ENCODE measurements at places on chromosomes 11 and 22. TPM values are rescaled to one million over a fixed set of nuclear protein-coding genes. Genes with fewer than 3 reads are reported as not detected.

The NPTXR gene
- total RNA-seq = 0.34 TPM

The ANKK1 gene
- total RNA-seq = not detected

The RRM1 gene
- 173 TPM for total RNA-seq

The OR52N2 gene
- not detected for total RNA-seq

The APOA4 gene
- total RNA-seq = not detected

The SNX19 gene
- total RNA-seq = 90.2 TPM

The KRTAP5-11 gene
- not detected for total RNA-seq

The LAMTOR1 gene
- 111 TPM for total RNA-seq

The INS gene
- not detected for total RNA-seq

The AMOTL1 gene
- total RNA-seq = 53.4 TPM

The TCN2 gene
- 101 TPM for total RNA-seq

The SEC14L3 gene
- not detected for total RNA-seq

The SLC22A9 gene
- not detected for total RNA-seq

The CDON gene
- total RNA-seq = 3.6 TPM

The LINC01488 gene
- not detected for total RNA-seq

GRCh38 chr22:25161017-25161915 lies 38.4 kb upstream of the CRYBB3 start:
- no peak for DNase-seq

GRCh38 chr22:45997777-45998637 lies 21.0 kb upstream of the WNT7B start:
- DNase-seq = no peak

DNA sequence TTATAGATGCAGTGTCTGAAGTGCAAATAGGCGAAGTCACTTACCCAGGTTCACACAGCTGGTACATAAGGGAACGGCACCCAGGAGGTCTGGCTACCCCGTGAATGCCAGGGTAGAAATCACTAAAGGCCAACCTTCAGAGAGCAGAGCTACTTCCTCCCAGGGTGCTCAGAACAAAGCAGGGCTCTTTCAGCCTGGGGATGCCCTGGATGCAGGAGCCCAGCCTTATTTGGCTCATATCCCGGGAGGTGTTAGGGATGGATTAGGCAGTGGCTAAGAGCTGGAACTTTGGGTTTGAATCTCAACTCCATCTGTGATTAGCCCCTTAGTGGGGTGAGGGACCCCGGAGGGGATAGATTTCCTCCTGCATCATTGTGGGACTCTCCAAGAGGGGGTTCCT lies 33.1 kb upstream of the ASPHD2 start:
- no peak for DNase-seq

DNA sequence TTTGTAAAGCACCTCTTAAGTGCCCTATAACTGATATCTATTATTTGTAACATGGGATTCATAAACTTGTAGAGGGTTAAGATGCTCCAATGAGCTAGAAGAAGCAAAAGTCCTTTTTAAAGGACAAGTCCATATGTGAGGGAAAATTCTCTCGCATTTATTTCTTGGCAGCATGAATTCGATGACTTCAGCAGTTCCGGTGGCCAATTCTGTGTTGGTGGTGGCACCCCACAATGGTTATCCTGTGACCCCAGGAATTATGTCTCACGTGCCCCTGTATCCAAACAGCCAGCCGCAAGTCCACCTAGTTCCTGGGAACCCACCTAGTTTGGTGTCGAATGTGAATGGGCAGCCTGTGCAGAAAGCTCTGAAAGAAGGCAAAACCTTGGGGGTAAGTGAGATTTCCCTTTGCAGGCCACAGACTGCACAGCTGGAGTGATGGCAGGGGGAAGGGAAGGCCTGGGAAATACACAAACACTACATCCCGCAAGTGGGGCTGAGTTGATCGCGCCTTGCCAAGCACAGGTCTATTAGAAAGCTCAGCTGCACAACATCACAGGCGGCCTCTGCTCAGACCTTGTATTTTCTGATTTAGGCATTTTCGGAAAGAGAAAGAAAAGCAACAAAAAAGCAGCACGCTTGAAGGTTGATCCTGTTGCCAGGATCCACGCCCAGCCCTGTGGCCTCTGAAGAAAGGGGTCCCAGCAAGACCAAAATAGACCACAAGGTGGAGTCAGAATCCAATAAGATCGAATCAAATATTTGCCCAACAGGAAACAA lies 1.5 kb downstream of the MS4A8 start:
- DNase-seq = peak; percentile 56

GRCh38 chr11:75277211-75277805 lies 36.7 kb downstream of the TPBGL start:
- DNase-seq = no peak

- DNase-seq = no peak
These were observed 10.0 kb downstream of the RPL3 start for GRCh38 chr22:39309364-39309861.

GRCh38 chr11:118933486-118933885 lies 7.8 kb upstream of the BCL9L start:
- peak; percentile 41 for DNase-seq

DNA sequence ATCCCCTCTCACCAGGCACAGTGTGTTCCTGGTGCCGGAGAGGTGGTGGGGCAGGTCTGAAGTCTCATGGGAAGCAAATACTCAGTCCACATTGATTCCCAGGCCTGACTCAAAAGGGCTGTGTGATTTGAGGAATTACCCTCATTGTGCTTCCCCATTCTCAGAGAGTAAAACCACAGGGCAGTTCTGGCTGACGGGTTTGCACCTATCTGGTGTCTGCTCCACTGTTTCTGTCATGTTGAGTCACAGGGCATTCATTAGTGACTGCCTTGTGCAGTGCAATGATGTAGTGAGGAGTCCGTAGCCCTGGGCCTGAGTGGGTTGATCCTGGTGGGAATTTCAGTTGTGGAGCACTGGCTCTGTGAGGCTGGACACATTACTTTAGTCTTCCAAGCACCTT lies 85.2 kb upstream of the ARHGAP20 start:
- DNase-seq = no peak

GRCh38 chr11:117839380-117839881 lies 14.9 kb upstream of the FXYD2 start:
- no peak for DNase-seq

GRCh38 chr22:40967111-40967760 lies 16.1 kb downstream of the RBX1 start:
- DNase-seq = peak; percentile 56

DNA sequence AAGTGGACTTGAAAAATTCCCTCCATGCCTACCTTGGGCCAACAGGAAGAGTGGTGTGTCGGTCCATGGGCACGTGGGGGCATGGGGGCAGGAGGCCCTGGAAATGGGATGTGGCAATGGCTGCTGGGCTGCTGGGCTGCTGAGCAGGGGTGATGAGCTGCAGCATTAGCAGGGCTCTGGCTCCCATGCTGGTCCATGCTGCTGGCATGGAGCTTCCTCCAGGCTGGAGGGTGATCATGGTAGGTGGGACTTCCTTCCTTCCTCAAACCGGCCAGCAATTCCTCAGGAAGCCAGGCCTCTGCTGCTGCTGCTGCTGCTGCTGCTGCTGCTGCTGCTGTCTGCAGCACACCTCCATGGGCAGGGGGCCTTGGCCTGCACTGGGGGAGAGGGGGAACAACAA lies 4.3 kb downstream of the RGL4 start:
- DNase-seq = no peak

GRCh38 chr22:40426594-40427333 lies 56.4 kb downstream of the SGSM3 start:
- DNase-seq = peak; percentile 67

DNA sequence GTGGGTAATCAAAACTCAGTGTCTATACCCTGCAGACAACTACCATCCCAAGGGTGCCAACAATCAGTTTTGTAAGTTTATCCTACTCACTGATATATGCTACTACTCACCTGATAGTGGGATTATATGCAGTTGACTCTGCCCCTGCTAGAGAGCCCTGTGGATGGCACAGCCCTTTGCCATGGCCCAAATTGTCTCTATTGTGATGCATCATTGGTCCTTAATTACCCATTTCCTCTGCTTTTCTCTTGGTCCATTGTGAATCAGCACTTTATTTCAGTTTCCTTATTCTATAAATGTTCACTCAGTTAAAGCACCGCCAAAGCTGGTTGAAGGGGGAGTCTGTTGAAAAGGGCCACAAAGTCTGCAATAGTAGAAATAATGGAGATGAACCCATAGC lies 42.3 kb downstream of the PLAAT5 start:
- no peak for DNase-seq

- no peak for DNase-seq
These were observed 60.3 kb downstream of the CECR2 start for GRCh38 chr22:17429516-17429915.

DNA sequence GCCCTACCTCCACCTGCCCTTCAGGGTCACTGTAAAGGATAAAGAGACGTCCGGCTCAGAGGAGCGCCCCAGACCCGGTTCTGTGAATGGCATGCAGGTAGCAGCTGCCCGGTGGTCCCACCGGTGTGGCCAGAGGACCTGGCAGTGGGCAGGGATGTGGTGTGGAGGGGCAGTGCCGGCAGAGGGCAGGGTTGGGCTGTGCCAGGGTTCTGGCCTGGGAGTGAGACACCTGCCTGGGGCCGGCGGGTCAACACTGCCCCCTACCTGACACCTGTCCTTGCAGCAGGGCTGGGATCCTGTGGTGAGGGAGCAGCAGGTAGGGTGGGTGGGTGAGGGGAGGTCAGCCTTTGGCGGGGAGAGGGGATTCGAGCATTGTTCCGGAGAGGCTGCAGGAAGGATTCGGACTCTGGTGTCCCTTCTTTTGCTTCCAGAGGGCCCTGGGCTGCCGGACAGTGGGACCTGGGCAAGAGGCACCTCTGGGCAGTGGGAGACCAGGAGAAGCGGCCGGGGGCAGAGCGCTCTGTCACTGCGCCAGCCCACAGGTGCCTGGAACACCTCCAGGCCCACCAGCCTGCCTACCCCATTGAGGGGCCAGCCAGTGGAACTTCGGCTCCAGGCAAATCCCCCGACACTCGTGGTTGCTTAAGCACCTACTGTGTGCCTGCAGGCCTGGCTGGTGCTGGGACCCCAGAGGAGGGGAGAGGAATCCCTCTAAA lies 1.6 kb upstream of the PHLDA2 start:
- DNase-seq = peak; percentile 82

GRCh38 chr11:2302896-2303626 lies 1.2 kb downstream of the TSPAN32 start:
- no peak for DNase-seq

DNA sequence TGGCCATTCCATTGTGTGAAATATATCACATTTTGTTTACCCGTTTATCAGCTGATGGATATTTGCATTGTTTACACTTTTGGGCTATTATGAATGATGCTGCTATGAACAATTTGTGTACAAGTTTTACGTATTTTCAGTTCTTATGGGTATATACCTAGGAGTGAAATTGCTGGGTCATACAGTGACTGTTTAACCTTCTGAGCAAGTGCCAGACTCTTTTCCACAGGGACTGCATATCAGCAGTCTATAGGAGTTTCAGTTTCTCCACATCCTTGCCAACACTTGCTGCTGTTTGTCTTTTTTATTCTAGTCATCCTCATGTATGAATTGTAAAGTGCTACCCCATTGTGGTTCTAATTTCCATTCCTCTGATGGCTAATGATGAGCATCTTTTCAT lies 108.2 kb downstream of the EMSY start:
- DNase-seq = no peak

- no peak for DNase-seq
These were observed 110.8 kb downstream of the MTNR1B start for GRCh38 chr11:93080146-93080759.

- DNase-seq = peak; percentile 85
These were observed 22.8 kb downstream of the MRPL16 start for GRCh38 chr11:59787816-59788215.

- no peak for DNase-seq
These were observed 442.2 kb upstream of the B3GAT1 start for GRCh38 chr11:134853992-134854991.

DNA sequence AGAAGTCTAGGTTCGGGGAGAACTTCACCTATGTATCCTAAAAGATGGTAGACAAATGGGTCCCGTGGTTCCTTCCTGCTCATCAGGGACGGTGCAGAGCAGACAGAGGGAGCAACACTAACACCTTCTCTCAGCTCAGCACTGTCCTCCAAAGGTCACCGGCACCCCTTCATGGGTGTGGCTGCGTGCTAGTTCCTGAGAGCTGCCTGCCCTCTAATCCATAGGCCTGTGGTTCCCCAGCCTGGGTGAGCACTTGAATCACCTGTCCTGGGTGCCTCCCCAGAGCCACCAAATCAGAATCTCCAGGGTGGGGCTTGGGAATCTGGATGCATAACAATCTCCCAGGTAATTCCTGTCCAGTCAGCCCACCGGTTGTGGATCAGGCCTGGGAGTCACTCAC lies 113.9 kb upstream of the TMEM45B start:
- no peak for DNase-seq

DNA sequence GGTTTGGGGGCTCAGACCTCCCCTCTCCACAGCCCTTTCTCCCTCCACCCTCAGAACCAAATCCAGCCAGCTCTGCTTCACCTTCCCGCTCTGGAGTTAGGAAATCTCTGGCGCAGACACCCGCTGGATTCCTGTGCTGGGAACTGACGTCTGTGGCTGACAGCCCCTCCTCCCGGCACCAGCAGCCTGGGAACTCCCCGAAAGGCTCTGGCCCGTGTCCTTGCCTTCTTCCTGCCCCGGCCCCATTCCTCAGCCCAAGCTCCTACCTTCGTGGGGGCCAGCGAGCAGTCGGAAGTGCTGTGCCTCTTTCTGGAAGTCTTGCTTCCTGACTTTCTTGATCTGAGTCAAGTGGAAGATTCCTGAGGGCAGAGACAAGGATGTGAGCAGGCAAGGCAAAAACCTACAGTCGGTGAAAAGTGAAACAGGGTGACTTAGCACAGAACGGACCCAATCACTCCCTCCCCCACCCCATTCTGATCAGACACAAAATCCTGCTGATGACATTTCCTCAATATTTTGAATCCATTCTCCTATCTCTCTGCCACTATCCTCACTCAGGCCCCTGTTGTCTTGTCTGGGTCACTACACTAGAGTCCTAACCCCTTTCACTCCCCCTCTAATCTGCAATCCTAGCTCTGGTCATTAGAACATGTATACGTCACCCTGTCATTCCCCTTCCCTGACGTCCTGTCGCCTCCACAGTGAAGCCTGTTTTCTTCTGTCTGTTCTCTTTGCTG lies 34.1 kb downstream of the CHRDL2 start:
- DNase-seq = peak; percentile 93

DNA sequence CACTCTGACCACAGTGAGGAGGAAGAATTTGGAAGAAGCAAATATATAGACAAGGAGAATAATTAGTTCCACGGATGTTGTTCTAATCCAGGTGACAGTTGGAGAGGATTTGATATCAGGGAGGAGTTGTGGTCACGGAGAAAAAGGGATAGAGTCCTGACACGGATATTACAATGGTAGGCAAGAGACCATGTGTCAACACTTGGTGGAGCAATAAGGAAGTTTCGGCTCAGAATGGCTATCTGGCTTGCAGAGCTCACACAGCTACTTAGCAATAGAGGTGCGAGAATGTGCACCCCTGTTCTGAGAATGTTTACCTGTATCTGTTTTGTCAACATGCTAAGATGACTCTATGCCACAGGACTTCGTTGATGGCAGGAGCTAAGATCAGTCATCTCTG lies 10.4 kb upstream of the OR9Q2 start:
- no peak for DNase-seq

GRCh38 chr22:20019661-20020532 lies 1.0 kb upstream of the TANGO2 start:
- no peak for DNase-seq
